CD4-positive, alpha-beta T cell treated with Interleukin-17A for 1 hour (primary cell): ENCODE measurements at places on chromosomes 13 and 19.
A peak's percentile ranks its signal among the peaks of the same experiment; 100 is the strongest.

DNA sequence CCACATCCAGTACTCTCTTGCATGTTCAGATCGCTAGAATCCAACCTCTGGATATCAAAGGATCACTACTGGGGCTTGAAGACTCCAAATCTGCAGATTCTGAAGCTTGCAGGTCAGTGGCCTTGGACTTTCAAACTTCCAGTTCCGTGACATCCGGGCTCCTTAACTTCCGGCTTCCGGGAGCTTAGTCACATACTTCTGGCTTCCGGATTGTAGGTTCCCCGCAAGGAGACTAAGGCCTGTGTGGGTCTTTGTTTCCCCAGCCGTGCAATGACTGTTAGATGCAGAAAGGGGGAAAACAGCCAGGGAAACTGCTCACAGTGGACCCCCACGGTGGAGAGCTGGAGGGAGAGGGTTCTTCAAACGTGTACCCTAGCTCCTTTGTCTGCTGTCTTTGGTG is 41.4 kb downstream of the ZNF333 start:
- DNase-seq: no peak

DNA sequence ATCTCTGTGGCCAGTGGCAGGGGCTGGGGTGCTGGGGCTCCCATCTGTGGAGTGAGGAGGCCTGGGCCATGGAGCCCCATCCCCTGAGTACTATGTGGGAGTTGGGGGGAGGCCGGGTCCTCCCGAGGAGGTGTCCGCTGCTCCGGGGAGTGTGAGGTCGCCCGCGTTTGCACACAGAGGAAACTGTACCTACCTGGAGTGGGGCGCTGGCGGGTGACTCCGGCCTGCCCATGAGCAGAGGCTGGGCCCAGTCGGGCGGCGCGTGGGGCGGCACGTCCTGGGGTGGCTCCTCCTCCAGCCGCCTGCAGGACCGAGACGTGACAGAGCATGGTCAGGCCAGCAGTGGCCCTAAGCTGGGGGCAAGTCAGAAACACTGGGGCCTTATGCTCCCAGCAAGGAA is 33.8 kb upstream of the MATK start:
- no peak for DNase-seq

DNA sequence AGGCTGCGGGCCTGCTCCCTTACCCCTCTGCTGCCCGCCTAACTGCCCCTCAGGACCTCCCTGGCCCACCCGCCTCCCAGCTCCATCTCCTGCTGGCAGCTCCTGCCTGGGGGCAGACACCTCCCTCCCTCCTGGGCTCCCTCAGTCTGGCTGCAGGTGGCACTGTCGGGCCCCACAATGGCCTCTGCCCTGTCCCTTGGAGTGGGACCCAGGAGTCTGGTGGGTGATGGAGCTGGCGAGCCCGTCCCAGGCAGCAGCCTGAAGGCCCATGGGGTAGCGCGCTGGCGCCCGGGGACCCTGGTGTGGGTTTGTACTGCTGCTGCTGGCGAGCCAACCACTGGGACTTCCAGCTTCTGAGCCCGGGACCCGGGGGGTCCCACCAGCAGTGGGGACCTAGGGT is 83.6 kb downstream of the KDM4B start:
- DNase-seq: no peak

DNA sequence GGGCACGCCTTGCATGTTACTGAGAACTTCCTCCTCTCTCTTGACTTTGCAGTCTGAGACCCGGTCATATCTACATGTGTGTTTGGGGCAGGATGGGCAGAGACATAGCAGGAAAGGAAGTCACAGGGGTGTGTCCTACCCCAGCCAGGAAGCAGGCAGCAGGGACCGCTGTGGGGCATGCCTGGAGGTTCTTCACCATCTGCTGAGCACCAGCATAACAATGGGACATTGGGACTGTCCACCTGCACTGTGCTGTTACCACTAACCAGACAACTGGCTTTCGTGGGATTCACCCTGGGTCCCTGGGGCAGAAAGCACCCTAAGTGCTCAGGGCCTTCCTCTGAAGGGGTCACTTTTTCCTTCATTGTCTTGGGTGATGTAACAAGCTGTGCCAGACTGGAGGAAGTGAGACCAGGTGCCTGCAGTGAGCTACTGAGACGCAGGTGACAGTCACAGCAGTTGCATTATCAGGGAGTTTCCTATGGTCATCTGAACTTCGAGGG is 2.6 kb upstream of the HAUS5 start:
- peak; percentile 56 for DNase-seq

DNA sequence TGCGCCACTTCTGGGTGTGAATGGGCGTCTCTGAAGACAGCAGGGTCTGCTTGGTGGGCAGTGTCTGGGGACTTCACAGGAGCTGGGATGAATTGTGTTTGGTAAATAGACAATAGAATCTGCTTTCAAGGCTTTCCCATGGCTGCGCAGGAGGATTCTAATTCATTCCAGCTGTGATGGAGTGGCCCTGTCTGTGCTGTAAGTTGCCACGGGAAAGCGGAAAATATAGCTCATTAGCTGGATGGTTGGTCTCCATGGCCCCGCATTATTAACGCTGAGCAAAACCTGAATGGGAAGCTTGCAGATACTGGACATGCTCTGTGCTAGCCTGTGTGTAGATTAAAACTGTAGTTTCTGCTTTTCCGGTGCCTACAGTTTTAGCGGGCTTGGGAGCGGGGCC is 15.6 kb upstream of the C1QTNF9 start:
- DNase-seq: no peak

- peak; percentile 47 for DNase-seq
Observed at GRCh38 chr13:75258159-75258782, 223.7 kb downstream of the TBC1D4 start.

DNA sequence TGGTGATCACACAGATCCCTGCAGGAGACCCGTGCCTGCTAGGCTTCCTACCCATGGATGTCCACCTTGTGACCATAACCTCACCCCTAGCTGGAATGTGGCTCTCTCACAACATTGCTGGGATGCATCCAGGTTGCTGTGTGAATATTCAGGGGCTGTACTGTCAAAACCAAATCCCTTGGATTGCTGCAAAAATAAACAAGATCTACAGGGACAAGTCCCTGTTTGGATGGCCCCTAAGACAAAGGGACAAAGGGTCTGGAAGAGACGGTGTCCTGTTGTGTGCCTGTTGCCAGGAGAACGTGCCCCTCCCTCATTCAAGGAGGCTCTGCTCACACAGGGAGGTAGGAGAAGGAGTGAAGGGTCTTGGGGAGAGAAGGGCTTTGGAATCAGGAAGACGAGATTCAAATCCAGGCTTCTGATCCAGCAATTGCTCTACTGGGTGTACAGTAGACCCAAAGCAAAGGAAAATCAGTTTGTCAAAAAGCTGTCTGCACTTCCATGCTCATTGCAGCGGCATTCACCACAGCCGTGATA is 89.2 kb upstream of the WASF3 start:
- DNase-seq: no peak
